ENCODE measurements at places on chromosomes 12 and 14.
A peak's percentile ranks its signal among the peaks of the same experiment; 100 is the strongest.

DNA sequence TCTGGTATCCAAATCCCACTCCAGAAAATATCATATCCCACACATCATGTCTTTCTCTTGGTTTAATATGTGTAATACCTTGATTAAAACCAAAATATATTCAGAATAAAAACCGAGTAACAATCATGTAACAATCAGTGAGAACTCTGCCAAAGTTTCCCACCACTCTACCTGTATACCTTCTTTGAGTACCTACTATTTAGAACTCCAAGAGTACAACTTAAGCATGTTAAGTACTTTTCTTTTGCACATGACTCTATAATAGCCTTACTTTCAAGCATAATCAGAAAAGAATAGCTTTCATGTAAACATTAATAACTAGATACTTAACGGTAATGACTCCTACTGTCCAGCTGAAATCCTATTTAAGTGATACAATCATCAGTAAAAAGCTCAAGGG is 223.2 kb downstream of the MED13L start:
- DNase-seq, result no peak

GRCh38 chr14:80955416-80955941 is at the start of gene TSHR:
TSS of gene TSHR (plus strand) at chr14:80955621. CDS start at chr14:80955681, 60 bp downstream.
- DNase-seq, result no peak

- DNase-seq, result no peak
Measured at GRCh38 chr14:98334186-98334585, 937.8 kb downstream of the BCL11B start.

GRCh38 chr14:97532052-97532451 is 734.9 kb downstream of the VRK1 start:
- DNase-seq, result no peak

DNA sequence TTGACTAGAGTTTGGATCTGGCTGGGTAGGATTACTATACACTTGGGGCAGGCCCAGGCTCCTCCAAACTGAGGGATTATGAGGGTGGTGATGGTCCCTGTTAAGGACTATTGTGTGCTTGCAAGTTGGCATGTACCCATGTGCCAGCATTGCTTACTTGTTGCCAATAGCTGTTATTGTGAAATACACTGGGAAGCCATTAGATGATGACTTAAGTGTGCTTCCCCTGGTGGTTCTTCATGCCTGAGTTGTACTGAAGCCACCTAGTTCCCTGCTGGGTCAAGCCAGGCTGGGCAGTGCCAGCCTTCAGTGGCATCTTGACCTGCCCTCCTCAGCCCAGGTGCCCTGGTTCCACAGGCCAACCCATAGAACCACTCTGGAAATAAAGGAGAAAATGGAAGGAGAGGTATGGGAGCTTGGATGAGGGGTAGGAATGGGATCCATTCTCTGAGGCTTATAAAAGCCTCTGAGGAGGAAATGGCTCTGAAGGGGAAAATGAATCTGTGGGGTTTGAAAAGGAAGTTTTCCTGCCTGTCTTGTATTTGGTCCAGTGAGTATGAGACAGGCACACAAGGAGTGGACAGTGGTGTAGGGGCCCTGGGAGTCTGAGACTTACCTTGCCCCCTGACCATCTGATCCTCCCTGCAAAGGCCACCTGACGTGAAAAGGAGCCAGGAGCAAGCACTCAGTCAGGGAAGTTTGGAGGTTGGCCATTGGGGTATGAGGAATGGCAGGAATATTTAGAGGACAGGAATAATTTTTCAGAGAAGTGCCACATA is 724 bp downstream of the LTB4R start:
- no peak for DNase-seq

DNA sequence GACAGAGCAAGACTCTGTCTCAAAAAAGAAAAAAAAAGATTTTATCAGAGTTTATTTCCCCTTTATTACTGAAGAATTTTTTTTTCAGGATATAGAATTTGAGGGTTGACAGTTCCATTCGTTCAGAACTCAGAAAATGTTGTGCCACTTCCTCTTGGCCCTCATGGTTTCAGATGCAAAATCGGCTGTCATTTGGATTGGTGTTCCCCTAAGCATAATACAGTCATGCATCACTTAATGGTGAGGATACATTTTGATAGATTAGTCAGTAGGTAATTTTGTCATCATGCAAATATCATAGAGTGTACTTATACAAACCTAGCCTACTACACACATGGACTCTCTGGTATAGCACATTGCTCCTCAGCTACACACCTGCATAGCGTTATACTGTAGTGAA is 263.9 kb upstream of the RTL1 start:
- DNase-seq, result no peak

GRCh38 chr14:47485421-47485820 is 190.0 kb downstream of the MDGA2 start:
- DNase-seq, result no peak

DNA sequence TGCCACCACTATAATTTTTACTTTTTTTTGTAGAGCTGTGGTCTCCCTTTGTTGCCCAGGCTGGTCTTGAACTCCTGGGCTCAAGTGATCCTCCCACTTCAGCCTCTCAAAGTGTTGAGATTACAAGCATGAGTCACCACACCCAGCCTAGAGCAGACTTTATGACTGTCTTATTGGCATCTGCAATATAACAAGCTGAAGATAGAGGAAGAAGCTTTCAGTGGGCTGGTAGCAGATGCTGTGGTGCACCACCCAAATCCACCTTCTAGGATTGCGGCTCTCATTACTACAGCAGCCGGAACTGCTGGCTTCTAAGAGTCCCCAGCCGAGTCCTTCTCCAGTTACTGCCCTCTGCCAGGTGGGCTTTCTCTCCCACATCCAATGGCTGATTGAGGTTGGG is 7.6 kb upstream of the STK38L start:
- no peak for DNase-seq

DNA sequence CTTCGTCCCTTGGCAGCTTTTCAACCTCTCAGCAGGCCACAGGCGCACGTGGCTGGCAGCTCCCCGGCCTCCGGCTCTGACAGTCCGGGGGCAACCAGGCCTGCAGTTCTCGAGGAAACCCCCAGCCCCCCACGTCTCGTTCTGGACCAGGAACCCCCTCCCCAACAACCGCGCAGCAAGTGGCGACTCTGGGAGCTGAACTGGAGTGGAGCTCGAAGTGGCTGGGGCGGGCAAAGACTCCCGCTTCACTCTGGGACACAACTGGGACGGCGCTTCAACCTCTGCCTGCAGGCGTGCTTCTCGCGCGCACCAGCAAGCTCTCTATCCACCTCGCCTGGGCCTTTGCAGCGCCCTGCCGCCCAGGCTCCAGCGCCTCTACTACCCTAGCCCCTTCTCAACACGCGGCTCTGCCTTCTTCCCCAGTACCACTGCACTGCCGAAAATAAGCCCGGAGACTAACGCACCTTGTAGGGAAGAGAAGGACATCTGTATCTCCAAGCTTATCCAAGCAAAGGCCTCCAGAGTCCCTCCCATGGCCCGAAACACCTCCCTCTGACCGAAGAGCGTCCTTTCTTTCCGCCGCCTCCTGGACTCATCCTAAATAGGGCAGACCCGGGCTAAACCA is 2.4 kb upstream of the NKX2-1 start:
- DNase-seq, result no peak

- no peak for DNase-seq
Measured at GRCh38 chr12:54298904-54299303, 1.9 kb downstream of the NFE2 start.

DNA sequence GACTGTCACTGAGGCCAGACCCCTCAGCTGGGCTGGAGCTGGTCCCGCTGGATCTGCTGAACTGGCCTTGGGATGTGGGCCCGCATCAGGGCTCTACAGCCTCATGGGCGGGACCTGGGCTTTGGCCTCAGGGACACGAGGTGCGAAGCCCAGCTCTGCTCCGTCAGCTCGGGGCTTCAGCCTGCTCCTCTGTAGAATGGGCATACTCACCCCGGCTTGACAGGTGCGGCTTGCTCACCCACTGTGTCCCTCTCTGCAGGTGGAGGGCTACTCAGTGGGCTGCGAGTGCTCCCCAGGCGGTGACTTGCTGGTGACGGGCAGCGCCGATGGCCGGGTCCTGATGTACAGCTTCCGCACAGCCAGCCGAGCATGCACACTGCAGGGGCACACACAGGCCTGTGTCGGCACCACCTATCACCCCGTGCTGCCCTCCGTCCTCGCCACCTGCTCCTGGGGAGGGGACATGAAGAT is 57.6 kb downstream of the BEGAIN start:
- no peak for DNase-seq

DNA sequence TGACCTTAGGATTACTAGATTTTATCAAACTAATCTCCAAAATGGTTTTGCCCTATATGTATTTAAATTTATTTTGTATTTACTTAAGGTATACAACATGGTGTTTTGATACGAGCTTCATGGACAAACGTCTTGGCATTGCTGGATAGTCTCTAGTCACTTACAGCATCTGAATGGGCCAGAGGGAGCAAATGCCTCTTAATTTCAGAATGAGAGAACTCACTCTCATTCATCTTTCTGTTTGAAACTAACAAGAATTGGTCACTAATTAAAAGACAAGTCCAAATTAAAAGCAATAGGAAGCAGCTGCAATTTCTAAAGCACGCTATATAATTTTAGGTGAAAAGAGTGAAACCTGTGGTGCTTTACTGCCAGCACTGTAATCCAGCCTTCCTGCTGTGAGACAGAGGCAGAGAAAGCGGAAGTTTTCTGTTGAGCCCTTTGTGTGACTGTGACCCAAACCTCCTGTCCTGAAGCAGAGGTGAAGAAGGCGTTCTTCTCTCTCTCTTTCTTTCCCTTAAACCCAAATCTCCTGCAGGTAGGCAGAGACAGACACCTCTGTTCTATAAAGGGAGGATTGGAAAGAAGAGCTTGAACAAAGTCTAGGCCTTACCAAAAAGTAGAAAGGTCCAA is 184.6 kb upstream of the NAV3 start:
- DNase-seq, result no peak

- DNase-seq, result peak; percentile 87
Measured at GRCh38 chr12:12704593-12705230, 8.7 kb upstream of the GPR19 start.

GRCh38 chr12:132633398-132633797 is 14.8 kb downstream of the P2RX2 start:
- DNase-seq, result no peak

DNA sequence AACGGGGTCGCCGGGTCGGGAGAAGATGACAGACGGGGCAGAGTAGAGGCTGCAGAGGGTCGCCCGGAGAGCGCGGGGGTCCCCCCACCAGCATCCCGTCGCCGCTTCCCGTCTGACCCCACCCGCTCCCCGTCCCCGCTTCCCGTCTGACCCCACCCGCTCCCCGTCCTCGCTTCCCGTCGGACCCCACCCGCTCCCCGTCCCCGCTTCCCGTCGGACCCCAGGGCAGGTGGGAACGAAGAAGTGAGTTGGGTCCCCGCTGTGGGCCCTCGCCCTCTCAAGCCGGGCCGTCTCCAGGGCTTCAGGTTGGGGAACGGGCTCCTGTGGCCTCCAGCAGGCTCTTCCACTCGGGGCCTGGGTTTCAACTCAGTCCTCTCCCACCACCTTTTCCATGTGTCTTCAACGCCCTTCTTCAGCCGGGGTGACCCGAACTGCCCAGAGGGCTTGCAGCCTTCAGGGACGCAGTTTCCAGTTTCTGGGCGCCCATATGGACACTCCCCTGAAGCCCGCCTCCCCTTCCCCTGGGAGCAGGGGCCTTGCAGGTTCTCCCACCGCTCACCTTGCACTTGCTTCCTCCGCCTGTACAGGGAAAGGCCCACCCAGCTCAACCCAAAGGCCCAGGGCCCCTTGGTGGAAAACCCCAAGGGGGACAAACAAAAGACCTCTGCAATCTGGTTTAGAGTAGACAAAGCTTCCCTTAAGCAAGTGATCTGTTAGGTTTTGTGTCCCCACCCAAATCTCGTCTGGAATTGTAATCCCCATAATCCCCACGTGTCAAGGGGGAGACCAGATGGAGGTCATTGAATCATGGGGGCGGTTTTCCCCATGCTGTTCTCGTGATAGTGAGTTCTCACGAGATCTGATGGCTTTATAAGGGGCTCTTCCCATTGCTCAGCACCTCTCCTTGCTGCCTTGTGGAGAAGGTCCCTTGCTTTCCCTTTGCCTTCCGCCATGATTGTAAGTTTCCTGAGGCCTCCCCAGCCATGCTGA is 66.5 kb downstream of the TNFAIP2 start:
- DNase-seq, result no peak

GRCh38 chr12:14260011-14260993 is 105.2 kb upstream of the ATF7IP start:
- DNase-seq, result peak; percentile 89

DNA sequence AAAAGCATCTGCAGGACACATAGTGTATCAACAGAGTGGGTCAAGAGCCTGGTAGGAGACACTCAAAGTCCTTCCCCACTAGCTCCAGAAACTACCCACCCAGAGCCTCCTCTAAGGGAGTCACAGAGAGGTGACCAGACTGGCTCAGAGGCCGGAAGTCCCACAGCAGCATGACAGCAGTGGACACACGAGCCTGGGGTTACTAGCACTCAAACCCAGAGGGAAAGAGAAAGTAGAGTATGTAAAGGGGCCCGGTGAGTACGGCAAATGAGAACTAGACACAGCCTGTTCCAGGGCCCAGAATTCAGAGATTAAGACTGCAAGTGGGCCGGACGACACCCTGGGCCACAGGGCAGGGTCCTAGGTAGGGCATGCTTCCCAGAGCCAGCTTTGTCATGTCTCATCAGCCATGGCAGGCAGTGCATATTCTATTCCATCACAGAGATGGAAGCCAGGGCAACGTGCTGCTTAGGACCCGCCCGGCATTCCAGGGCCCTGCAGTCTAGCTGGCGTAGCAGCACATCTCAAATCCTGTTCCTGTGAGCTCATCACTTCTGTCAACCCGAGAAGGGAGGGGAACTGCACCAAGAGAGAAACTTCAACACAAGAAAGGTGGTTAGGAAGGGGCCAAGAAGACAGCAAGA is 4.2 kb downstream of the IFFO1 start:
- no peak for DNase-seq

- DNase-seq, result no peak
Measured at GRCh38 chr14:52950410-52950897, 396 bp downstream of the FERMT2 start.

- DNase-seq, result no peak
Measured at GRCh38 chr12:98344046-98344930, 171.1 kb upstream of the TMPO start.

DNA sequence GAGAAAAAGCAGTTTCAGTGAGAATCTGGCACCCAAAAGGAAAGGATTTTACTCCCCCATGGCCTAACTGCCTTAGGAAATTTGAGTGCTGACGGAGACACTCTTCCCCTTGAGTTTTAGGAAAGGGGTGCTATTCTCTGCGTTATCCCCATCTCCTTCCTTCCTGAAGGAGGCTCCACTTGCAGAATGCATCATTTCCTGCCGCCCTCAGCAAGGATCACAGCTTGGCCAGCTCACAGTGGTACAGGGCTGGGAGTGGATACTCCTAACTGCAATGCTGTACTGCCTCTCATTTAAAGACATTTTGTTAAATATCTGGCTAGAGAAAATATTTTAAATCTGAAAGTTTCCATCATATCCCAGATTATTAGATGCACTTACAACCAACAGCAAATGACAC is 33.0 kb downstream of the RDH12 start:
- no peak for DNase-seq
